ENCODE measurements at places on chromosomes 6 and 20. TPM values are rescaled to one million over a fixed set of nuclear protein-coding genes. Genes with fewer than 3 reads are reported as not detected.

Gene WFDC12
- not detected for total RNA-seq

Gene MLN
- total RNA-seq: not detected

Gene DDO
- total RNA-seq: 2.0 TPM

Gene SNAI1
- total RNA-seq: 6.9 TPM

Gene SFT2D1
- 28.0 TPM for total RNA-seq

Gene CST7
- total RNA-seq: not detected

Gene C6orf163
- total RNA-seq: 3.0 TPM

Gene CST5
- not detected for total RNA-seq

Gene DYNLRB1
- 198 TPM for total RNA-seq

Gene SAMD10
- 8.3 TPM for total RNA-seq

Gene ECT2L
- total RNA-seq: 0.12 TPM

Gene BNIP5
- total RNA-seq: not detected

Gene ADGRG6
- total RNA-seq: 79.5 TPM

Gene TEAD3
- total RNA-seq: 1.8 TPM

Gene RBM38
- total RNA-seq: 45.1 TPM

Gene FAM50B
- total RNA-seq: 6.8 TPM

Gene ADGRF4
- 0.10 TPM for total RNA-seq

Gene TAGAP
- total RNA-seq: not detected

Gene XKR7
- not detected for total RNA-seq

Gene MATN4
- total RNA-seq: not detected

Gene RNF217
- total RNA-seq: 15.2 TPM

Gene EMILIN3
- 0.15 TPM for total RNA-seq

Gene HRH3
- total RNA-seq: not detected

Gene OOEP
- not detected for total RNA-seq

Gene SNPH
- 12.2 TPM for total RNA-seq

Gene OPRL1
- 4.5 TPM for total RNA-seq

Gene HACE1
- 9.3 TPM for total RNA-seq

Gene CLIC5
- total RNA-seq: 0.05 TPM

Gene ZC3H12D
- not detected for total RNA-seq

Gene BANF2
- not detected for total RNA-seq

Gene CABLES2
- total RNA-seq: 7.8 TPM

Gene TCF15
- total RNA-seq: 20.4 TPM

Gene PRR18
- total RNA-seq: not detected

Gene TMEM170B
- total RNA-seq: 2.7 TPM

Gene SMLR1
- not detected for total RNA-seq

Gene JARID2
- 10.2 TPM for total RNA-seq

Gene CDH4
- 11.9 TPM for total RNA-seq

Gene CLPSL1
- total RNA-seq: not detected

Gene RBM24
- total RNA-seq: 5.5 TPM

Gene SCUBE3
- 2.3 TPM for total RNA-seq

Gene RCAN2
- total RNA-seq: 5.7 TPM

Gene SLC17A1
- total RNA-seq: not detected

Gene ELOVL2
- total RNA-seq: not detected

Gene MAK
- total RNA-seq: not detected

Gene CD40
- 14.0 TPM for total RNA-seq

Gene NKX2-2
- total RNA-seq: not detected

Data from glomerular endothelial cell (primary cell).